ENCODE measurements at places on chromosomes 2 and 18.

- DNase-seq: no peak
These were observed 675.0 kb downstream of the IRS1 start for GRCh38 chr2:226124548-226125011.

DNA sequence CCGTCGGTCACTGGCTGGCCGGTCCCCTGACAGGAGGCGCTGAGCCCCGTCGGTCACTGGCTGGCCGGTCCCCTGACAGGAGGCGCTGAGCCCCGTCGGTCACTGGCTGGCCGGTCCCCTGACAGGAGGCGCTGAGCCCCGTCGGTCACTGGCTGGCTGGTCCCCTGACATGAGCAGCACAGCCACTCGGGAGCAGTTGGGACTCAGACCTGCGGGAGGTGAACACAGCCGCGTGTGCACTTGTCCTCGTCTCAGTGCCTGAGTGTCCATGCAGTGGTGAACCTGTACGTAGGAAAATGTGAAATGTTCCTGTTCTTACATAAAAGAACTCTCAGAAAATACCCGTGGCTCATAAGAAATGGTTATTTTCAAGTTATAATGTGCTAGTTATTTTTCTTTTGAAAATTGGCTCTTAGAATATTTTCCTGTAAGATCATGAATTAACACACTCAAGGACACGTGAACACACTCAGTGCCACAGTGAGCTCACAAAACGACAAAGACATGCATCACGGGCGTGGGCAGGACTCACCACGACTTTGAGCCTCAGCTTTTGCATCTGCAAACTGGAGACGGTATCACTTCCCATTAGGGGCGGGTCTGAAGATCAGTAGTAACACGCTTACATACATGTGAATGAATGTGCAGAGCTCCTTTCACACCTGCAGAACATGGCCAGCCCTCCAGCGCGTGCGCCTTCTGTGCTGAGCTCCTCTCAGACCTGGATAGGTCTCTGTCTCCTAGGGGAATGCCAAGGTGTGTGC is 21.1 kb upstream of the NFATC1 start:
- no peak for DNase-seq

GRCh38 chr2:100248971-100249370 is 73.3 kb downstream of the LONRF2 start:
- no peak for DNase-seq

GRCh38 chr2:99624677-99625076 is 134.9 kb upstream of the REV1 start:
- no peak for DNase-seq

GRCh38 chr2:66334237-66335029 is 100.5 kb upstream of the MEIS1 start:
- DNase-seq: no peak

DNA sequence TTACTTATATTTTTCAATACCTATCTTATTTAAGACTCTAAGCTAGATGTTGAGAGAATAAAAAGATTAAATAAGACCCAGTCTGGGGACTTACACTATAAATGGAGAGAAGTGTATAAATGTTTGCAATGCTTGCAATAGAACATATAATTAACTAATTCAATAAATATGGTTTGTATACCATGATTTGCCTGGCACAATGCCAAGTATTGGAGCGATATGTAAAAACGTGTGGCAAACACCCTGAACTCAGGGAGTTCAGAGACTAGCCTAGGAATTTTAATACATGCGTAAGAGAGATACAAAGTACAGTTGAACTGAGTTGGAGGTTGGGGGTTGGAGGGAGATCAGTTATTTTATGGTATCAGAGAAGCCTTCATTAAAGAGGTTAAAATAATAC is 251.8 kb upstream of the DDX18 start:
- DNase-seq: no peak

DNA sequence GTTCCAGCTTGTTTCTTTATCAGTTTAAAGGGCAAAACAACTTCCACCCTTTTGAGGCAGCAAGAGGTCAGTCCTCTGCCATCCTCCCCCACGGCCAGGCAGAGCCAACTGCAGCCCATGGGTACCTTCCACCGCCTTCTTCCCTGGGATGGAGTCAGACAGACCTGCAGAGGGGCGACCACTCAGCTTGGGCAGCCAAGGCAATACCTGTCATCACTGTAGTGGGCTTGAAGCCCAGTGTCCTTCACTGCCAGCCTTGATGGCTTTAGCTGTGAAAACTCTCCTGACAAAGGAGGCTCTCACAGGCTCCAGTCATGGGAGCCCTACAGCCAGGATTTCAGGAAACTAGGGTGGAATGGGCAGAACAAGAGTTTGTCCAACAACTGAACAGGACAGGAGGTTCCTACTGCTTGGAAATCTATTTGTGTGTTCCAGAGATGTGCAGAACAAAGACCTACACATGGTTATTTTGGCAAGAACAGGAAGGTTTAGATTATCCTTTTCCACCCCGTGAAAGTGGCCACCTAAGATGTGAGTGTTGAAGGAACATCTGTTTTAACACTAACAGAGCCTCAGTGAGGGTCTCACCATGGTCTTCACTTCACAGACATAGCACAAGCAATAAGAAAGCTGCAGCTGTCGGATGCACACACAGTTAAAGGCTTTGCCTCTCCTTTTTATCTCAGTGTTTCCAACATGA is 93.9 kb upstream of the RMDN2 start:
- DNase-seq: no peak

DNA sequence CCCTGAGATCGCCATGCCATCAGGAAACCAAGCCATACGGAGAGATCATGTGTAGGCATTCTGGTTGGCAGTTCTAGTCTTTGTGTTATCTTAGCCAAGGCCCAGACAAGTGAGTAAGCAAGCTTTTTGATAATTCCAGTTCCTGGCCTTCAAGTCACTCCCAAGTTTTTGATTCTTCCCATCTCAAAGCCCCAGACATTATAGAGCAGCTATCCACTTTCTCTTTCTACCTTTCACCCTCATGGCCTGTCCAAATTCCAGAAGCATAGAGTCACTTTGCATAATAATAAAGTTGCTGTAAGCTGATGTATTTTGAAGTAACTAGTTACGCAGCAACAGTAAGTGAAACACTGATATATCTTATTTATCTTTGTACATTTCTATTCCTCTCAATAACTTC is 26.8 kb upstream of the IL1RL1 start:
- no peak for DNase-seq

DNA sequence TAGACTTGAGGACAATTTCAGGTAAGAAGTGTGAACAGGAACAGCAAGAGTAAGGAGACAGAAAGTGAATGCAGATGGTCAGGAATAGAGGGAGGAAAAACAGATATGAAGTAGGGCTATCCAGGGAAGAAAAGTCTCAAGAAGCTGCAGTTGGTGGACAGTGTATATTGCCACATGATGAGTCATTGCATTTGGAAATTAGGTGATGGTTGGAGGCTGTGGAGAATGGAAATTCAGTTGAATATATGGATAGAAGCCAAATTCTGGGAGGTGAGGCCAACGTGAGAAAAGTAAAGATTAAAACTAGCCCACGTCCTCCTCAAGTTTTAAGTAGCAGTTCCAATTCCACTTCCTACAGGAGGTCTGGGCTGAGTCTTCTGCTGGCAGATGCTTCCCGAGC is 158.4 kb downstream of the UBE2E3 start:
- no peak for DNase-seq

GRCh38 chr18:32200766-32201165 is 10.9 kb downstream of the MEP1B start:
- DNase-seq: no peak

DNA sequence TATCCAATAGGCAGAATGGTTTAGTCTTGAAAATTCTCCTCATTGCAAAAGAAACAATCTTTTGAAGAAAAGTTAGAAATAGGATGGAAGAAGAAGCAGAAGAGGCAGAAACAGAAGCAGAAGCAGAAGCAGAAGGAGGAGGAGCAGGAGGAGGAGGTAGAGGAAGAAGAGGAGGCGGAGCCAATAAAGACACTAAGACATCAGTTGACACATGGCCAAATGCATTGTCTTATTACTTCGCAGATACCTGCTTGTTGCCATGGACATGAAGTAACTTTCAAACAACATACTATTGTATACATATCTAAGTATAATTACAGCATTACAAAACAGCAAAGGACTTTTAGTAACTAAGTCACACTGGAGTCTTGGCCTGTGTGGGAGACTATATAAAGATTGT is 606.3 kb downstream of the METTL4 start:
- no peak for DNase-seq

GRCh38 chr18:934518-935133 is 30.0 kb downstream of the ADCYAP1 start:
- DNase-seq: no peak

- no peak for DNase-seq
These were observed 71.0 kb downstream of the PRPF40A start for GRCh38 chr2:152646264-152646663.

DNA sequence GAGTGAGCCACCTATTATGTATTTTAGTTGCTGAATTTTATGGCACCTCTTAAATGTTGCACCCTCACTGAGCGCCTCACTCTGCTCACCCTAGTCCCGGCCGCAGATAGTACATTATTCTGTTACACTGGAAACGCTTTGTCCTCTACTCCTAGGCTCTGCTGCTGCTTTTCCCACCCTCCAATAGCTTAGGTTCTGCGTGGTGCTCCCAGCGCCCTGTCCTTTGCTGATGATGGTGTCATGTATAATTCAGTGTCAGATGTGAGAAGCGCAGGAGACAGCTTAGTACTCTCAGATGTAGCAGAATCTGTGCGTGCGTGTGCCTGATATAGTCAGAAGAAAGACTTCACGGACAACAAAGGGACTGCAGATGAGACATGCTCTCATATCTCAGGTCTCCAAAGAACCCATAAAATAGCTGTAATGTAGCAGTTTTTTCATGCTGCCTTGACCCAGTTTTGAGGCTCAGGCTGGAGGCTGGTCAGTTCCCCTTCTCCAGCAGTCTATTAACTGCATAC is 1.4 kb upstream of the REEP1 start:
- no peak for DNase-seq

- DNase-seq: no peak
These were observed 87.0 kb downstream of the FARSB start for GRCh38 chr2:222568865-222569264.

DNA sequence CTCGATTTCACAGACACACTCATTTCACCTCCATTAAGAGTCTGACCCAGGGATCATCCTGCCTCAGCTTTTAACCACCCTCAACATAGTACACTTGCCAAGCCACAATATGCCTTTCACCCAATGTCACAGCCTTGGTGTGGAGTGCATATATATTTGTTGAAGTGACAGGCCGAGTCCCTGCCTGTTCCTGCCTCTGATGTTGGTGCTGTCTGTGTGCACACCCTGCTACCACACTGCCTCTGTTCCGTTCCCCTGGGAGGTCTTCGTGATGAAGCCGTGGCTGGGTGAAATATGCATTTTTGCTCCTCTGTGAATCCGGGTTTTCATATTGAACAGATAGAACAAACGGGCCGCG is 90.3 kb downstream of the RNF144A start:
- DNase-seq: no peak

DNA sequence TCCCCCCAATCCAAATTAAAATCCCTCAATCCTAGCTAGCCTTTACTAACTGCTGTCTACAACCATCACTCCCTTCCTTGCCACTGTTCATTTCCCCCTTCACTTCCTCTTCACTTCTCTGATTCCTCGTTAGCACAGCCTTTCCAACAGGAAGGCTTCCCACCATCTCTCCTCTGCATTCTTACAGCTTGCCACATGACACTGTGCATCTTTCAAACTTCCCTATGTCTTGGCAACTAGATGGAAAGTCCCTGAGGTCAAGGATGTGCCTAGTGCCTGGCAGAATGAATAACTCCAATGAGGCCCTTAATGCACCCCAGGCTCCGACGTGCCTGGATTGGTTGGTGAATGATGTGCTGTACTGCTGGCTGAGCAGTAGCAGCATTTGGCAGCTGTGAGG is 15.2 kb downstream of the SAP130 start:
- DNase-seq: no peak

- DNase-seq: peak; percentile 45
These were observed 1.3 kb upstream of the CYP26B1 start for GRCh38 chr2:72148837-72149555.

DNA sequence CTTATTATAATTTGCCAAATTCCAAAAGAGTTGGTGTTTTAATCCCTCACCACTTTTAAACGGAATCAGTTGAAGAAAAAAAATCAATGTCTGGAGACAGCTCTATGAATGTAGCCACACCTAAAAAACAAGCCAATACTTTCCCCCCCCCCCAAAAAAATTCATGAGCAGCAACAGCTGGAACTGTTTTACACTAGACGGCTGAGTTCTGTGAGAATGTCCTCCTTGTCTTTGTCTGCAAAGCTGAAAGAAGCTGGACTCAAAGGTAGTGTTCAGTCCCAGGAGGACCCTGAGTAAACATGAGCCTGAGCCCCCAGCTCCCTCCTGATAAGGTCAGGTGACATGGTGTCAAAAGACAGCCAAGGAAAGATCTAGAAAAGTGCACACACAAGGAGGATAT is 68.2 kb downstream of the ZNF521 start:
- no peak for DNase-seq

GRCh38 chr2:203469546-203469945 is 65.6 kb downstream of the RAPH1 start:
- no peak for DNase-seq

DNA sequence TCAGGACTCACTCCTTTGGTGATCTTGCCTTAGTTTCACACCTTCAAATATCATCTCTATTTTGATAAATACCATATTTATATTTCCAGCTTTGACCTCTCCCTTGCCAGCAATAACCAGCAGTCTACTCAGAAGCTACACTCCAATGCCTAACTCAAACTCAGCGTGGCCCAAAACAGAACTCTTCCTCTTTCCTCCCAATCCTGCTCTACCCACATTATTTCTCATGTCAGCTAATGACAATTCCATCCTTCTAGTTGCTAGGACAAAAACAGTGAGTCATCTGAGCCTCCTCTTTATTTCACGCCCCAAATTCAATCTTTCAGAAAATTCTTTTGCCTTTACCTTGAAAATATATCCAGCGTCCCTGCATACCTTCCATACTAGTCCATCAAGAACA is 23.5 kb downstream of the CYRIA start:
- no peak for DNase-seq

- no peak for DNase-seq
These were observed 18.6 kb upstream of the VPS4B start for GRCh38 chr18:63440881-63441280.

- no peak for DNase-seq
These were observed 41.0 kb downstream of the PTGR3 start for GRCh38 chr18:75167759-75168618.

DNA sequence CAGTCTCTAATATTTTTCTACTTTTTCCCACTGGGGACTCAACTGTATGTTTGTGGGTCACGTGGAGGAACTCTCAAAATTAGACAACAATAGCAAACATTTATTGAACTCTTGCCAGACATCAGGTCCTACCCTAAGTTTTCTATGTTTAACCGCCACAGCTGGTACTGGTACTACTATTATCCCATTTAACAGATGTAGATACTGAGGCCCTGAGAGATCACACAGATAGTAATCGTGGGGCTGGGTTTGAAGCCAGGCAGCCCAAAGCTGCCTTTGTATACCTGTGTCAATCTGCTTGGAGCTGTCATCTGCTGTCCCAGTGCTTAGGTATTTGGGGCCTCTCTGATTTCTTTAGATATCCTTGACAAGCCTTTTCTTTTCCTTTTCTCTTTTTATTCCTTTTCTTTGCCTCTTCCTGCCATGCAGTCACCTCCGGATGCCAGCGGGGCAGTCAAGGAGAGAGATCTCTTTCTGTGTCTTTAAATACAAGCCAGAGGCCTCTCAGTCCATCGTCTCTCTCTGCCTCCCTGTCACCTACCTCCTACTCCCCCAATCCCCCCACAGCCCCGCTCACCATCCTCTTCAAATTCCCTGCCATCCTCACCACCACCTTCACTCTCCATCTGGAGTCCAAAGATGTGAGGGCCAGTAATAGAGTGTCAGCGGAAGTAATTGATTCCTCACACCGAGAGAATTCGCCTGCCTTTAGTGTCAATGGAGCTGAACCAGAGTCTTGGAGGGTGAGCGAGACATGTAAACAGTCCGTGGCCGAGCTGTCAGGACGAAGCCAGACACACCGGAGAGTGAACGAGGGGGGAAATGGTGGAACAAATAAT is 23.4 kb downstream of the NRP2 start:
- no peak for DNase-seq
